Activated CD4-positive, alpha-beta T cell treated with anti-CD3 and anti-CD28 coated beads, Interleukin-2, amount 50 U/mL, for 1 hour (primary cell): ENCODE measurements at places on chromosomes 2 and 18.

GRCh38 chr2:12432985-12433625, 283.6 kb upstream of the TRIB2 start:
- DNase-seq, result no peak

DNA sequence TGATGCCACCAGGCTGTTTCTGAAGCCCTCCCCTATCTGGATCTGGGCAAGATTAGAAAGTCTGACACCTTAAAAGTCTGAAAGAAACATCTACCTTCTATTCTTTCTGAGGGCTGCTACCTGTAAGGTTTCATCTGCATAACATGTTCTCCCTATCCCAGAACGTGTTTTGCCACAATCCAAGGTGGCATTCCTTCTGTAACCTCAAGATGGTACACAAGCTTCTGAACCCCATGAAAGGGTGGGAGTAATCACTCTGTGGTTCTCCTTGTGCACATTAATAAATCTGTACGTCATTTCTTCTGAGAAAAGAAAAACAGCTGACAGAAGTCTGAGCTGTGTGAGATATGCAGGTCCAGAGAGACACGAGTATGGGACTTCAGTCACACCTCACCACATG, 41.8 kb upstream of the MSH6 start:
- no peak for DNase-seq

GRCh38 chr2:227030789-227031188, 133.2 kb downstream of the COL4A4 start:
- no peak for DNase-seq

GRCh38 chr18:51438797-51439350, 241.4 kb upstream of the MEX3C start:
- no peak for DNase-seq

DNA sequence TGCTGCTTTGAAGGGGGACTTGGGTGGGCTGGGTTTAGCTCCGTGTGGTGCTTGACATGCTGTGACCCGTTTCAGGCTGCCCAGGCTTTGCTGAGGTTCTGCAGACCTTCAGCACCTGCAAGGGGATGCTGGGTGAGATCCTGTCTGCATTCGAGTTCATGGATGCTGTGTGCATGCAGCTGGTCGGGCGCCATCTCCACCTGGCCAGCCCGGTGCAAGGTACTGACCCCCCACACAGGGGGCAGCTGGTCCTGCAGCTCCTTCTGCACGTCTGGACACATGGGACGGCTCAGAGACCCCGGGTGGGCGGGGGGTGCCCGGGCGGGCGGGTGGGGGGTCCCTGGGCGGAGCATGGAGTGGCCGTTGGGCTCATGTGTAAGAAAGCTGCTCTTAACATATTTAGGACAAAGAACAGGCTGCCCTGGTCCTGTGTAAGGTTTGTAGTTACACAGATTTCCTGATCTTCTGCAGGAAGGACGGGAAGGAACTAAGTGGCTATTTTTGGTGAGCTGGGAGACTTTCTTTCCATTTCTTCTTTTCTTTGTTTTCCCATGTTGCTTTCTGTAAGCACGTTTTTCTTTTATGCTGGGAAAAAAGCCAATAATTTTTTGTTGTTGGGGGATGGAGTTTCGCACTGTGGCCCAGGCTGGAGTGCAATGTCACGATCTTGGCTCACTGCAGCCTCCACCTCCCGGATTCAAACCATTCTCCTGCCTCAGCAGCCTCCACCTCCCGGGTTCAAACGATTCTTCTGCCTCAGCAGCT, 15.8 kb downstream of the D2HGDH start:
- no peak for DNase-seq

DNA sequence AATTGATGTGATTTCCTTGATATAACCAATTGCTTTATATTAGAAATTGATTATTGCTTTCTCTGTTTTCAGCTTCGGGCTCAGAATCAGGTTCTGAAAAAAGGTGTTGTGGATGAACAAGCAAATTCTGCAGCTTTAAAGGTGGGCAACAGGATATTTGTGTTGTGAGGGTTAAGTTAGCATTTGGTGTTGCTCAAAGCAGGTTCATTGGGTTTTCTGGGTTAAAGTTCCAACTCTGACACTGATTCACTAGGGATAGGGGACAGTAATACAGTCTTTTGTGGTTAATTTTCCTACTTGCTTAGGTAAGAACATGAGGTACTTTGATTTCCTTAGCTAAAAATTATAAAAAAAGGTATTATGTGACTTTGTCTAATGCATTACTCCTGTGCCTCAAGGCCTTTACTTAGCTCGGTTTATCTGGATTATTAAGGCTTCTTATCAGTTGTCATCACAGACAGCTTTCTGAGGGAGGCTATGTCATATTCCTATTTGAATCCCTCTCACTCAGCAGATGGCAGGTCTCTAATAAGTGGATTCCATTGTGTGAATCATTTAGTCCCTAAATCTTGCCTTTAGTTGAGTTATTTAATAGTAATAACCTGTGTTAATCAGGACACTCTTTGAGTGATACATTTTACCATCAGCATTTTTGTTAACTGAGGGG, 78.9 kb upstream of the STON1 start:
- DNase-seq, result no peak

- DNase-seq, result no peak
These were observed 29.5 kb downstream of the INHBB start for GRCh38 chr2:120375251-120376020.

DNA sequence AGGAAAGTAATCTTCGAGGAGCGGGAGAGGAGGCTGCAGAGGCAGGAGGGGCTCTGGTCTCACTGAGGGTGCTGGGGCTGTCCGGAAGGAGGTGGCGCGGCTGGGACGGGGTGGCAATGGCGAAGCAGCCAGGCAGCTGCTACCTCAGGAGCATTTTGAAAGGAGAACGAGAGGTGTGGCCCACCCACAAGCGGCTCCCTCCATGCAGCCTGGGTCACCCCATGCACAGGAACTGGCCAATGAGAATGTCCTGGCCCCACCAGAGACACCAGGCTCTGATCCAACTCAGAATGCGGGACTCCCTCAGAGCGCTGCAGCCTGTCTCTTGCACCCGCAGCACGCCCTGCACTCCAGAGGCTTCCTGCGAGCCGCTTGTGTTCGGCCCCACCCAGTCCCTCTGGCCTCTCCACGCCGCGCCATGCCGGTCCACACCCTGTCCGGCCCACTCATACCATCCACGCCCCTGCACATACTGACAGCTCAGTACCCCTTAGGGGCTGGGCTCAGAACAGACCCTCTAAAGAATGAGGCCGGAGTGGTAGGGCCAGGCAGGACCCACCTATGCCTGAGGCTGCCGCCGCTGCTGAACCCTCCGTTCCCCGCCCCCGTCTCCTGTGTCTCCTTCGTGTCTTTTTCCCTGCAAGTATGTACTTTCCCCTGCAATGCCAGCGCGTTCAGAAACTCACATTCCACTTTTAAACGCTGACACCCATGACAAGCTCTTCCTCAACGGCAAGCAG, 6.4 kb upstream of the BOK start:
- no peak for DNase-seq

- DNase-seq, result no peak
These were observed 129.0 kb downstream of the EVA1A start for GRCh38 chr2:75431763-75432162.

- no peak for DNase-seq
These were observed 112.8 kb downstream of the CAPN13 start for GRCh38 chr2:30694286-30695055.

GRCh38 chr2:207275779-207276178, 110.0 kb upstream of the KLF7 start:
- no peak for DNase-seq

DNA sequence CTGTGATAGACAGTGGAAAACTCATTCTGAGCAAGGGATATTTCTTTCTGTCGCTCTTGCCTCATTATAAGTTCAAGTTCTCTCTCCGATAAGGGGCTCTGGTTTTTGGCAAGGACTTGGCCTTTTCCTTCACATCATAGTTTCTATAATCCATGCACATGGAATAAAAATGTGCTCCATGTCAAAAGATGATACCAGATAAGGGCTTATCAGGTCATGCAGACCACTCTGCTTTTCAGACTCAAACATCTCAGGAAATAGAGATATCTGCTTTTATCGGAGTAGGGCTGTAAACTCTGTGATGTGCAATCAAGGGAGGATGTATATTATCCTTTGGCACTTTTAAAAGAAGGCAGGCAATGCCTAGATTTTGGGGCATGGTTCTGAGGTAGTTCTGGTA, 45.0 kb upstream of the DARS1 start:
- no peak for DNase-seq

GRCh38 chr2:3001615-3002560, 375.7 kb downstream of the EIPR1 start:
- no peak for DNase-seq
